ENCODE measurements at places on chromosomes 2 and 18.

- peak; percentile 55 for DNase-seq
These were observed 47.6 kb upstream of the MSTN start for GRCh38 chr2:190110131-190110530.

DNA sequence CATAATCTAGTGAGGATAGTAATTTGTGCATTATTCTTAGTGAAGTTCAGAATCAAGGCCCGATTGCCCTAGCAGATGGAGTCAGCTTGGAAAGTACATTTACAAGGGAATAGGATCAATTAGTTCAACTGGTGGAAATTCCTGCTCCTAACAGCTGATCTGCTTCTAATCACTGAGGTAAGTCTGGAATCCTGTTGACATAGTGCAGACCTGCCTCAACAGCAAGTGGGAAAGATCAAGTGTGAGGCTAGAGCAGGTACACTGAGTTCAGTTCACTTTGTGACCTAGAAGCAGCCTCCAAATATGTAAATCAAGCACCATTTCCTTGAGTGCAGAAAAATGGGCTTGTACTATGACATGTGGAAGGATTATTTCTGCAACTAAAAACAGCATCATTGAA, 111.2 kb upstream of the NOSTRIN start:
- no peak for DNase-seq

GRCh38 chr2:1940679-1941078, 196.4 kb upstream of the PXDN start:
- peak; percentile 56 for DNase-seq

GRCh38 chr2:83817511-83817910, 641.6 kb downstream of the SUCLG1 start:
- DNase-seq: no peak

DNA sequence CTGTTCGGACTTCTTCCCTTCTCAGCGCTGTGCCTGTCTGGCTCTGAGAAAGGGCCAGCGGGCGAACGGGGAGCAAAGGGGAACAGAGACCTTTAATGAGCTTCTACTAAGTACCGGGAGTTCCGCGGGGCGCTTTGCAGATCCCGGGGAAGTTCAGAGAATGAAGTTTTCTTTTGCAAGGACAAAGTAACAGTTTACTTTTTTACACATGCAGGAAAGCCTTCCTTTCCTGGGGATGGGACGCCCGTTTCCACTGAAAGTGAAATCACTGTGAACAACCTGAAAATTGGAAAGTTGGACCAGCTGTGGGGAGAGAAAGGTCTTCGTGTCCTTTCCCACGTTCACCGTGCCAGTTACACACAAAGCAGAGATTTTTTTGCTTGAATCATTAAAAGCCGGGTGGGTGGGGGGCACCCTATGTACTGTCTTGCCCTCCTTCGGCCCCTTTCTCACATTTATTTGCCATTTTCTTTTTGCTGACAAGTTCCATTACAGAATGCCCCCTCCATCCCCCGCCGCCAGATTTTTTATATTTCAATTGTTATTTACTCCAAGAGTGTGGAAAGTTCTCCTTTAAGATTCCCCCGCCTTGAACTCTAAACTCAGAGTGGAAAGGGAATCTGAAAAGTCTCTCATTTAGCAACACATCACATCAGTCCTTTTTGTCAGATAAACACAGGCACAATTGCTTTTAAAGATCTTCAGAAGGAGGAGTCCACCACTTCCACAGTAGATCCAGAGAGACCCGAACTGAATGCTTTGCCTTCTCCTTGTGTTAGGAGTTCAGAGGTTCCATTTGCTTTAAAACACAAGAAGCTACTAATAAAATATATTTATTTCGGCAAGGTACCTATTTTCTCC, 1.1 kb upstream of the FN1 start:
- no peak for DNase-seq

DNA sequence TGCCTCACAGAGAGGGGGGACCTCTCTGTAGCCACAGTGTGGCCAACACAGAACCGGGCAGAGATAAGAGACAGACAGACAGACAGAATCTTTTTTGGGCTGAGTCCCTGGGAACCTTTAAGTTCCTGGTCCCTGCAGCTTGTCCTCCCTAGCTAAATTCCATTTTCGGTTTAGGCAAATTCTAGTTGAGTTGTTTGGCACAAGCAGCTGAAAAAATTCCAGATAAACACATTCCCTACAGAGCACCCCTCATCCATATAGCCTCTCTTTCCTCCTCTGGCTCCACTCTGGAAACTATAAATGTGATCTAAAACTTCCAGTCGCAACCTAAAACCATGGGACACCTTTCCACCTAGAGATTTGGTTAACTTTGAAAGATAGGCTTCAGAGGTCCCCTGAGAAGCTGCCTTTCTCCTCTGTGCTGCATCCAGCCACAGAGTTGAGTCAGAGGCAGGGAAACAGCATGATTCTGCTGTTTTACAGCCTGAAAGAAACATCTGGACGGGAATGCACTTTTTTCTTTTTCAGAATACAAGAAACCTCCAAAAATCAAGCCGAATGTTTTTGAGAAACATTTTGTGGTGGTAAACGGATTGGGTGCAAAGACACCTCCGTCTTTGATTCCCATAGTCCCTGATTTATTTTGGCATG, 30.9 kb downstream of the SLC4A3 start:
- peak; percentile 15 for DNase-seq

DNA sequence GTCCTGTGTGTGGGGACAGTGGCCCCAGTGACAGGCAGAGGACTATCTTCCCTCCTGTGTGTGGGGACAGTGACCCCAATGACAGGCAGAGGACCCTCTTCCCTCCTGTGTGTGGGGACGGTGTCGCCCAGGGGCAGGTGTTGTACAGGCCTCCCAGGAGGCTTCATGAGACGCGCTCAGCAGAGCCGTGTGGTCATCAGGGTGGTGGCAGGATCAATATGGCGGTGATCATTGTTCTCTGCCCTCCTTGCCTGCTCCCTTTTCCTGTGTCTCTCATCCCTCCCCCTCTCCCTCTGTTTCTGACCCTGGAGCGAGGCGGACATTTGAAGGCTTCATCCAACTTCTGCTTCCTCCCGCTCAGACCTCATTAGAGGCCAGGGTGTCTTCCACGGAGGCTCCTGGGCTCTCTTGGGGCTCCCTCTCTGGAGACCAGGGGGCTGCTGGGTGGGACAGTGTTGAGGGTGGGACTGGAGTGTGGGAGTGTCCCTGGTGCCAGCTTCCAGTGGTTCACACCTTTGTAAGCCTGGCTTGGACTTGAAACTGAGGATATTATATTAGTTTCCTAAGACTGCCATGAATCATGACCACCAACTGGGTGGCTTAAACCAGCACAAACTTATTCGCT, 59.5 kb downstream of the ACKR3 start:
- no peak for DNase-seq

GRCh38 chr2:46309052-46309953, 12.1 kb downstream of the EPAS1 start:
- DNase-seq: no peak

DNA sequence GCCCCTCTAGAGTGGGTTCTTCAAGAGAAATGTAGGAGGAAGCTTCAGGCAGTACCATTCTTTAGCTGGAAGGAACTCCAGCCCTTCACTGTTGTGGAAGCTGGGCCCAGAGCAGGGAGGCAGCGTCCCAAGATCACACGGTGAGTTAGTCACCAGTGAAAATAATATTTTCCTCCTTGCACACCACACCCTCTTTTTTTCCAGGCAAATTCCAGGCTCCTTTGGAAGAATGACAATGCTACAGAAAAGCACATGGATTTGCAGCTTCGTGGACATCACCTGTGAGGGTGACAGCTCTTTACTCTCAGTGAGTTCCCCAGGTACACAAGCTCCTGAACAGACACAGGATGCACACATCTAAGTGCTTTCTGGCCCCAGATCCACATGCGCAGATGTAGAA, 157.1 kb downstream of the COL6A3 start:
- peak; percentile 83 for DNase-seq

- DNase-seq: peak; percentile 89
These were observed 305.0 kb upstream of the EPAS1 start for GRCh38 chr2:45992021-45992740.

DNA sequence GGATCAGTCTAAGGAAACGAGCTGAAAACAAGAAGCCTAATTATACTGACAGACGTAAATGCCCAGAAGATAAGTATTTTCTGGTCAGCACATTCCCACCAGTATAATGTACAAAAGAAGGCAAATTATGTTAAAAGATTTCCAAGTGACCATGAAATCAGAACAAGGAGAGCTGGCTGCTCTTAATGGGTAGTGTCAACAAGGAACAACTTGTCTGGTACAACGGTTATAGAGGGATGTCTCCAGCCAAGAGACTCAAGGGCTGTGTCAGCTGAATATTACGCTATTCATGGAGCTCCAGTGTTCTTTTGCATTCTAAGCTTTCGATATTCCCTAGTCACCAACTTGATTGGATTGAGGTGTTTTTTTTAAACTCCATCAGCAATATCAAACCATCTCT, 8.6 kb upstream of the L3MBTL4 start:
- no peak for DNase-seq

GRCh38 chr2:214103276-214104001, 307.4 kb upstream of the VWC2L start:
- DNase-seq: peak; percentile 1

- no peak for DNase-seq
These were observed 103.4 kb downstream of the ABI2 start for GRCh38 chr2:203431391-203432185.

GRCh38 chr18:32454593-32454992, 16.1 kb downstream of the GAREM1 start:
- DNase-seq: no peak

- peak; percentile 69 for DNase-seq
These were observed 165.2 kb upstream of the COL3A1 start for GRCh38 chr2:188808947-188809355.

- DNase-seq: no peak
These were observed 11.4 kb upstream of the NMUR1 start for GRCh38 chr2:231541645-231542044.

DNA sequence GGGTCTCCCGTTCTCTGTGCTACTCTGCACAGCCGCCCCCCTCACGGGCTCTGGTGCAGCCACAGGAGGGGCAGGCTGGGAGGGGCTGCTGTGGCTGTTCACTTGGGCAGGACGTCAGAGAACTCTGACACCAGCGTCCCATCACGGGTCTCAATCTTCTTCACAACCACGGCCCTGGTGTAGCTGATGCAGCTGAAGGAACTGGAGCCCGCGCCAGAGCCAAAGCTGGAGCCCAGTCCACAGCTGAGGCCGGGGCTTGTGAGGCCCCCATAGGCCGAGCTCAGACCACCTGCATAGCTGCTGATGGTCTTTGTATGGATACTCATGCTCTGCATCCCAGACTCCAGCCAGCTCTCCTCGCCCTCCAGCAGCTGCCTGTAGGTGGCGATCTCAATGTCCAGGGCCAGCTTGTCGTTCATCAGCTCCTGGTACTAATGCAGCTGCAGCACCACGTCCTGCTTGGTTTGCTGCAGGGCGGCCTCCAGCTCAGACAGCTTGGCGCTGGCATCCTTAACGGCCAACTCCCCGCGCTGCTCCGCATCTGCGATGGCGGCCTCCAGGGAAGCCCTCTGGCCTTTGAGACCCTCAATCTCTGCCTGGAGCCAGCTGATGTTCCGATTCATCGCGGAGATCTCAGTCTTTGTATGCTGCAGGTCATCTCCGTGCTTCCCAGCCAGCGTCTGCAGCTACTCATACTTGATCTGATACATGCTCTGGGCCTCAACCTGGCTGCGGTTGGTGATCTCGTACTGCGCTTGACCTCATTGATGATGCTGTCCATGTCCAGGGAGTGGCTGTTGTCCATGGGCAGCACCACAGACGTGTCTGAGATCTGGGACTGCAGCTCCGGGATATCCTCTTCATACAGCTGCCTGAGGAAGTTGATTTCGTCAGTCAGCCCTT, 7.4 kb upstream of the DUSP19 start:
- peak; percentile 30 for DNase-seq

DNA sequence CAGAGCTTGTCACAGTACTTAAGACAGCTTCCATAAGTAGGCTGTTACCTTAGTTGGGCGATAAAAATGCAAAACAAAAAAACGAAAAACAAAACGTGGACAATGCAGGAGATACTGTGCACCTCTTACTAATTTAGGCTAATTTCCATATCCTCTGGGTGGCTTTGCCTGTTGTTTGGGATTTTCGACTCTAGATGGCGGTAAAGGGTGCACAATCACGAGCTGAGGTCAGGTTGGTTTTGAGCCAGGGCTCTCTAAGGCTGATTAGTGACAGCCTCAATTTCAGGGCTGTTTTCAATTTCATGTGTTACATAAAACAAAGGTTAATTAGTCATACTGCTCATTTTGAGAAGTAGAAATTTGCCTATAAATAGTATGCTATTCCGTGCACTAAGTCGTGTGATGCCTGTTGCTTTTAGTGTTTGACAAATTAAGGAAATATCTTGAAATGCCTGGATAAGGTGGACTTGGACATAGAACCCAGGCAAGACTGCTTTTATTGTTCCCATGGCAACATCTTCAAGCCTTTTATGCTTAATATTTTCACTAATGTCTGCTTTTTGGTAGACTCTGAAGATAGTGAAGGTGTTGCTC, 493.1 kb downstream of the SOCS6 start:
- peak; percentile 26 for DNase-seq

DNA sequence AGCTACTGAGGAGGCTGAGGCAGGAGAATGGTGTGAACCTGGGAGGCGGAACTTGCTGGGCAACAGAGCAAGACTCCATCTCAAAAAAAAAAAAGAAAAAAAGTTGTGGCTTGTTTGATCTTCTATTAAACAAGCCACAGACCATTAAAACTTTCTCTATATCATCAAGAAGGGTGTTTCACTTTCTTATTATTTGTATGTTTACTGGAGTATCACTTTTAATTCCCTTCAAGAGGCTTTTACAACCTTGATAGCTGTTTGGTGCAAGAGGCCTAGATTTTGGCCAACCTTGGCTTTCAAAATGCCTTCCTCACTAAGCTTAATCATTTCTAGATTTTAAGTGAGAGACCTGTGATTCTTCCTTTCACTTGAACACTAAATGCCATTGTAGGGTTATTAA, 339.1 kb downstream of the TSN start:
- no peak for DNase-seq

- DNase-seq: peak; percentile 46
These were observed 61.4 kb downstream of the TWIST2 start for GRCh38 chr2:238908960-238909951.

GRCh38 chr18:33755931-33756560, 178.0 kb downstream of the ASXL3 start:
- DNase-seq: peak; percentile 98

- peak; percentile 21 for DNase-seq
These were observed 39.5 kb downstream of the RNU4ATAC start for GRCh38 chr2:121570036-121570666.

- no peak for DNase-seq
These were observed 219.8 kb downstream of the ZRANB3 start for GRCh38 chr2:135311268-135311667.

- DNase-seq: no peak
These were observed 13.9 kb downstream of the BMP10 start for GRCh38 chr2:68857202-68857845.

- no peak for DNase-seq
These were observed 187.6 kb downstream of the MREG start for GRCh38 chr2:215825707-215826106.

DNA sequence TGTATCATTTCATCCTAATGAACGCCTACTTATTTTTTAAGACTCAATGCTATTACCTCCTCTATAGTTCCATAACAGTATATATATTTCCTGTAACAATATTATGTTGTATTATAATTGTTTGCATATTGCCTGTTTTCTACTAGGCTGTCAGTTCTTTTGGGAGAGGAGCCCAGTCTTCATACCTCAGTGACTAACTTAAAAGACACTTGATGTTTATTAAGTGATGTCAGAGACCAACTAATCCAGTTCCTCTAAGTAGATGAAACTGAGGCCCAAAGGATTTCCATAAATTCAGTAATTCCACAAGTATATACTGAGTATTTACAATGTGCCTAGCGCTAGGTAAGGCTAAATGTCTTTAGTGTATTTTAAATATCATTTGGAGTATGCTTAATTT, 48.9 kb upstream of the AAK1 start:
- peak; percentile 81 for DNase-seq

All from fibroblast of lung (primary cell).